ENCODE measurements at places on chromosomes 3 and 15. TPM values are rescaled to one million over a fixed set of nuclear protein-coding genes. Genes with fewer than 3 reads are reported as not detected.

The UTS2B gene
- 1.1 TPM for total RNA-seq

The RTP1 gene
- not detected for total RNA-seq

The TMCO5A gene
- 0.35 TPM for total RNA-seq

The FAM219B gene
- 41.8 TPM for total RNA-seq

The DNAH1 gene
- total RNA-seq = 5.9 TPM

The AADAC gene
- total RNA-seq = 2.8 TPM

The MUSTN1 gene
- total RNA-seq = not detected

The CCDC33 gene
- total RNA-seq = 15.4 TPM

The C3orf20 gene
- total RNA-seq = not detected

The DAZL gene
- total RNA-seq = not detected

The KNG1 gene
- total RNA-seq = not detected

DNA sequence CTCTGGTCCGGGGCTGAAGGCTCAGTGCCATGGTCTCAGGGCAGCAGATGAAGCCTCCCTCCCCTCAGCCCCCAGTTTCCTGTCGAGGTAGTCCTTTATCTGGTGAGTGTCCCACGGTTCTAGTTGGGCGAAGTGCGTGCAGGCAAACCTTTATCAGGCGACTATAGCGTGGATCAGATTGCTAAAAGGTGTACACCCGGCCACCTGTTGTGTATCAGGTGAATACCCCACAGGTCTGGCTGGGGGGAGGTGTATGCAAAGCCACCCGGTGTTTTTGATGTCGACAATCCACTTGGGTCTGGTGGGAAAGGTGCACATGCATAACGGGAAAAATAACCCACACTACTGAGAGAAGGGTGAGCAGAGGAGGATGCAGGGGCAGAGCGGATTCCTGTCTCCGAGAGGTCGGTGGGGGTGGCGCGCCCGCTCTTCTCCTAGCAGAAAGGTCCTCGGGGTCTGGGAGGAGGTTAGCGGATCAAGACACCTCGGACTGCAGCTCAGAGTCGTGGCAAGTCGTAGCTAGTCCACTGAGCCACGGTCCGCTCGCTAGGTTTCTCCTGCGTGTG lies 507 bp downstream of the SLC12A6 start:
- peak; percentile 7 for DNase-seq

GRCh38 chr15:25169318-25169717 lies 214.5 kb downstream of the SNRPN start:
- DNase-seq = no peak

GRCh38 chr3:127206611-127207516 lies 13.9 kb downstream of the PRR23E start:
- DNase-seq = no peak

DNA sequence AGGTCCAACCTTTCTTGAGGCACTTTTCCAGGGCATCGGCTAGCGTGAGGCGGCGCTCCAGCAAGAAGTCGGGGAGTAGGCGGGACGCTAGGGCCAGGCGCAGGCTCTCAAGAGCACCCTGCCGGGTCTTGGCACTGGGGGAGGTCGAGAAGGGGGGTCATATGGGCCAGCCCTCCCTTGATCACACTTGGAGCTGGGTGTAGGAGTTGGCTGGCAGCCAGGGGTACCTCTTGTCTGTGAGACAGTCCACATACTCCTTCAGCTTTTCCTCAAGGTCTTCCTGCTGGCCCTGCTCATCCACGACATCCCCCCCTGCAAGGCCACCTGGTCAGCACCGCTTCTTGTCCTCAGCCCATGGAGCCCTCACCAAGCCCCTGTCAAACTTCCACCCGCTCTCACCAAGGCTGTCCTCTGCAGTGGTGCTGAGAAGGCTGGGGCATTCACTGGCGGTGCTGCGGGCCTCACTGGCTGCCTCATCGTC lies 2.0 kb downstream of the IFRD2 start:
- DNase-seq = no peak

DNA sequence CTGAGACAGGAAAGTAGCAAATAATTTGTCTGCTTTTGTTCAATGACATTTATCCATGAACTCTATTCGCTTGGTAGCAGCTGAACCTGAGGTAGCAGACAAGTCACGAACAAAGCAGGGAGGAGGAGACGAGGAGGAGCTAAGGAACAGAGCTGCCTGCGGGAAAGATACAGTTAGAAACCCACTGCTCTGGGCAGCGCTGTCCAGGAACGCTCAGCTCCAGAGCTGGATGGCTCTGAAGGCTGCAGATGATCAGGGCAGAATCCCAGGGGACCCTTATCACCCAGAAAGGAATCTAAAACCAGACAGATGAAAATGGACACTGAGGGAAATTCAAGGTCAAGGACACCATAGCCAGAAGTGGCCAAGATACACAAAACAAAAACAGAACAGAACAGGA lies 257.8 kb downstream of the CD47 start:
- DNase-seq = no peak

GRCh38 chr15:53987480-53987879 lies 9.2 kb downstream of the UNC13C start:
- no peak for DNase-seq

- no peak for DNase-seq
Observed at GRCh38 chr15:73081321-73081958, 29.2 kb downstream of the NEO1 start.

GRCh38 chr15:31216215-31216911 lies 110.3 kb upstream of the KLF13 start:
- no peak for DNase-seq

GRCh38 chr3:58490860-58491501 lies 915 bp upstream of the KCTD6 start:
- no peak for DNase-seq

DNA sequence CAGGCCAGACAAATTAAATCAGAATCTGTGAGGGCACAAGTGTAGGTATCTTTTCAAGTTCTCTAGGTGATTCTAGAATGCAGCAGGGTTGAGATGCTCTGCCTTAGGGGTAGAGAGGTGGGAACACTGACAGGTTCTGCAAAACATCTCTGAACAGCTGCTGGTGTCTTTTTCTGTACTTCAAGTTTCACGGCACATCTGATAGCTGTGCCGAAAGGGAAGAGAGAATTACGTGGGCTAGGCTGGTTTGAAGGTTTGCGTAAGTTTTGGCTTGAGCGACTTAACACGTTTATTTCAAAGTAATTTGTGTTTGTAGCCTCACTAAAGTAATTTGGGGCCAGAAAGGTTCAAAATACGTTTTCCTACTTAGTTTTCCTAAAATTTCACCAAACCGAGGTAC lies 22.5 kb downstream of the PXK start:
- no peak for DNase-seq

- DNase-seq = no peak
Observed at GRCh38 chr3:13480340-13481318, 523 bp downstream of the HDAC11 start.

- no peak for DNase-seq
Observed at GRCh38 chr3:105516972-105517371, 150.3 kb downstream of the ALCAM start.

GRCh38 chr3:35966629-35967464 lies 327.5 kb downstream of the ARPP21 start:
- no peak for DNase-seq

DNA sequence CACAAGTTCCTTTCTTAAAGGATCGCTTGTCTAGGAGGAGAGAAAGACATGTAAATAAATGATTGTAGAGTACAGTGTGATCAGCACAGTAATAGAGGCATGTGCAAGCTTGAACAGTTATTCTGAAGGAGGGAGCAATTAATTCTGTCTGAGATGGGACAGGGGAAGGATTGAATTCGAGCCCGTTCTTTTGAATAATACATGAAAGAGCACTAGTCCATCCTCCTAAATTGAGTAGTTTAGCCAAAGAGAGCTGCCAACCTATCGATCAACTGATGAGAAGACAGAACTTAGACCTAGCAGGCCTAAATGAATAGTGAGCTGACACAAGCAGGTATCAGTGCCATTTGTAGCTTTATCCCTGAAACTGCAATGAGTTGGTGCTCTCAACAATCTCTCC lies 142.4 kb downstream of the ROBO2 start:
- no peak for DNase-seq

GRCh38 chr3:26196781-26197180 lies 406.9 kb downstream of the OXSM start:
- DNase-seq = no peak

GRCh38 chr15:81336568-81336967 lies 12.6 kb upstream of the STARD5 start:
- DNase-seq = no peak

GRCh38 chr3:142892714-142893113 lies 3.8 kb upstream of the PCOLCE2 start:
- DNase-seq = no peak

- peak; percentile 23 for DNase-seq
Observed at GRCh38 chr3:63343674-63344073, 65.6 kb downstream of the SYNPR start.

DNA sequence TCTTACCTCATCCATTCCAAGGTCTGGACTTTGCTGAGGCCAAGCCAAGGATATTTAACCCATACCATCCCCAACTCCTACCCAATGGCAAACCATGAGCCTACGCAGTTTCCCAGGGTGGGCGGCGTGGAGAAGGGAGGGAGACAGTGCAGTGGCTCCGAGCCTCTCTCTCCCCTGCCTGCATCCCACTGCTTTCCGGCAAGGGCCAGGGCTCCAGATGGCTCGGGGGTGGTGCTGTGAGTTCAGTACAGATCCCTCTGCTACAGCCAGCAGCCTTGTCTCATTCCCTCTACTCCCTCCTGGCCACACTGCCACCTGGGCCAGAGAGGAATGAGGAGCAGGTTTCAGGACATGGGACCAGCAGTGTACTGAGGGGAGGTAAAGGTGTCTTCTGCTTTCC lies 44.3 kb upstream of the APEH start:
- no peak for DNase-seq

DNA sequence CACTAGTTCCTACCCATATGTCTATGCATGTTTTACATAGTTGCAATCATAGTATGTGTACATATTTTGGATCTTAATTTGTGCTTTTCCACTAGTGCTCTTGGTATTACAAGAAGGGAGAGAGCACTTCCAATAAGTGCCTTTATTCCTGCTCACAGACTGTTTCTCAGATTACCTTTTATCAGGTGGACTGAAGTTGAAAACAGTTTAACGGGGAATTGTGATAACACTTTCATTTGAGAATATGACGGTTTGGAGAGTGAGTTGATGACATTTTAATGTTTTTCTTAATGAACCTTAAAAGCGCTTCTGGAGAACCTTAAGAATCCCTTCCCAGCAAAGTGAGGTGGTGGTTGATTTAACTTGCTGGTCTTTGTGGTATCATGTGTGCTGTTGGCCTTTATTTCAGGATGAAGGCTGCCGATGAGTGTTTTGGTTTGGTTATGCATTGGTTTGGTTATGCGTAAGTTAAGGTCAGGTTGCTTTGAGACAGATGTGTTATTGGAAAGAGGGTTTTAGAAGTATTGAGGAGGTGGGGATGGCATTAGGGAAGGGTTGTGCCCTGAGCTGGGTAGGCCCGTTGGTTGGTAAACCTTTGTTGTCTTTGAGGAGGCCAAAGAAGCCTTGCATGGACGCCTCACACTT lies 2.8 kb downstream of the EDEM1 start:
- DNase-seq = no peak

- DNase-seq = no peak
Observed at GRCh38 chr3:134903837-134904236, 108.8 kb downstream of the EPHB1 start.

DNA sequence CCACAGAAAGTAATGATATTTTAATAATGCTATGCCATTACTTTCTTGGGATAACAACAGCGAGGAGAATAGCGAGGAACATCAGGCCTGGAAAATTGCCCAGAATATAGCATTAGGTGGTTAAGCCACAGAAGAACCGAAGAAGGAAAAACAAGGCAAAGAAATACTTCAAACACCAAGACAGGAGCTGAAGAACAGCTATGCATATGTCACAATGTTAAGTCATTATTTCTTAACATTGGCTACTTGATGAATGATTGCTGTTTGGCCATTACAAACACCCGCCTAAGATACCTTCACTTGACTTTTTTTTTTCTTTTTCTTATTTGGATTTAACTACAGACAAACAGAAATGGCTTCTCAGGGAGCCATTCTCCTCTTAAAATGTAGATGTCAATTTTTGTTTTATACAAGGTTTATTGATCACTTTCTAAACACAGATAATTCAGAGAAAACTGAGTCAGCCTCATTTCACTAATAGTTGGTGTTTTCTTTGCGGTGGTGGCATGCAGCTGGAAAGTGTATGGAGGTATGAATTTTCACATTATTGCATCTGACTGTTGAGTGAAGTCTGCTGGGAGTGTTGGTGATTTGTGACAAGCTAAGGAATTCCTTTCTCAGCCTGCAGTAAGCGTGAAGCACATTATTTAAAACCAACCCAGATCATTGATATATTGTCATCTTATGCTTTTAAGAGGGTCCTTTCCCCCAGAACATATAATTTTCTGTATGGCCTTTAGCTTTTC lies 705.7 kb upstream of the NR2F2 start:
- no peak for DNase-seq

- peak; percentile 38 for DNase-seq
Observed at GRCh38 chr3:86416334-86416733, 574.6 kb downstream of the VGLL3 start.

DNA sequence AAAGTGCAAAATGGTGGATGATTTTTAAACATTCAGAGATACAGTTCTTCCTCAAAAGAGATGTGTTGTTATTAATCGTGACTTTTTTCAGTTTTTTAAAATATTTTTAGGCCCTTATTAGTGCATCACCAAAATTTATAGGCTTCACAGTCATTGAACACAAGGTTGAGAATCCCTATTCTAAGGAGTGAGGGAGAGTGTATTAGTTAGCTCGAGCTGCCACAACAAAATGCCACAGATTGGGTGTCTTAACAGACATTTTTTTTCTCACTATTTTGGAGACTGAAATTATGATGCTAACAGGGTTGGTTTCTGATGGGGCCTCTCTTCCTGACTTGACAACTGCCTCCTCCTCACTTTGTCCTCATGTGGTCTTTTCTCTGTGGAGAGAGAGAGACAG lies 145.9 kb upstream of the TPRG1 start:
- no peak for DNase-seq

DNA sequence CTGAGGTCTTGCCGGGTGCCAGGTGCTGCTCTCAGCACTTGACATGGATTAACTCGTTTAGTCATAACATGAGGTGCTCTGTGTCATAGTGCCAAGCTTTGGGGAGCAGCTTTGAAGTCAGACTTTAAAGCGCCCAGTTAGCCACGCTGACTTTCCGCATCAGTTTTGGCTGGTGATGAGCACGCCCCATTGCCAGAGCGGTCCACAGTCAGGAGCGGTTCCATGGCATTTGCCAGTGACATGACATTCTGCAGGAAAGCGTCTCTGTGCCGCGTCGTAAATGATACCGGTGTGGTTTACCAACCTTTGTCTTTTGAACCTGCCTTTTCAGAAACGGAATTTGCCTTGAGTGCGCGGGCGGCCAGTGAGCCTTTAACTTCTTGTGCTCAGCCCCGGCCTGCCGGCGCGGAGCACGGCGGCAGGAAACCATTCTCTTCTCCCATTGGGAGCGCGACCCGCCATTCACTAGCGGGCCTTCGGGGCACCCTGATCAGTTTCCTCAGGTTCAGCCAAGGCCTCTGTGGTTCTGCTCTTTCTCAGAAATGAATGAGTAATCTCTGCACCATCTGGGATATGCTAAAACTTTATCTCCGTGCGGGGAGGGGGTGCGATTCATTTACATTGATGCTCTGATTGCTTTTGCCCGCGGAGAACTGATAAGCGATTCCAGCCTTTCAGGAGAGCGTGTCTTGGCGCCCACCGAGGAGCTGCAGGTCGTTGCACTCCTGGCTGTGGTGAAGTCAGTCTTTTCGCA lies 1.7 kb upstream of the SLC2A2 start:
- peak; percentile 76 for DNase-seq

All from PC-9 (cell line).